ENCODE measurements at places on chromosomes 16 and 17. TPM values are rescaled to one million over a fixed set of nuclear protein-coding genes. Genes with fewer than 3 reads are reported as not detected.

KRTAP4-3 gene
- not detected for total RNA-seq

TNP2 gene
- not detected for total RNA-seq

DLG4 gene
- total RNA-seq, result 17.3 TPM

NEUROD2 gene
- not detected for total RNA-seq

DNA sequence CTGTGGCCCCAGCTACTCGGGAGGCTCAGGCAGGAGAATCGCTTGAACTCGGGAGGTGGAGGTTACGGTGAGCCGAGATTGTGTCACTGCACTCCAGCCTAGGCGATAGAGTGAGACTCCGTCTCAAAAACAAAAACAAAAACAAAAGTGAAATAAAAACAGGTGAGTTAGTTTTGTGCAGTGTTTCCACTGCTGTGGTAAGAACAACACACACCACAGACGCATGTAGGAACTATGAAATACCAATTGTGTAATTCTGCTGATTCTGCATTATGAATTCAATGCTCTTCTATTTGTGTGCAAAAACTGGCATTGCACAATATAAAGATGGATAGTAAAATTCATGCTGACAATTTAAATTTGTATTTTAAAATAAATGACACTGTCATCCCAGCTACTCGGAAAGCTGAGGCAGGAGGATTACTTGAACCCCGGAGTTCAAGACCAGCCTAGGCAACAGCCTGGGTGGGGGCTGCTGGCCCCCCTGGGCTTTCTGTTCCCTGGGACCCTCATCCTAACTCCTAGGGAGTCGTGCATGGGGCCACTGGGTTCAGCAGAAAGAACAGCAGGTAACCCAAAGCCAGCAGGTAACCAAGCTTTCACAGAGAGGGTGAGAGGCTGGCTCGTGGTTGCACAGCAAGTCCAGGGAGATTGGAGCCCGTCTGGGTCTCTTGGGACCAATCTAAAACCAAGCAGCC, 10.6 kb upstream of the RHBDF2 start:
- DNase-seq, result no peak

DNA sequence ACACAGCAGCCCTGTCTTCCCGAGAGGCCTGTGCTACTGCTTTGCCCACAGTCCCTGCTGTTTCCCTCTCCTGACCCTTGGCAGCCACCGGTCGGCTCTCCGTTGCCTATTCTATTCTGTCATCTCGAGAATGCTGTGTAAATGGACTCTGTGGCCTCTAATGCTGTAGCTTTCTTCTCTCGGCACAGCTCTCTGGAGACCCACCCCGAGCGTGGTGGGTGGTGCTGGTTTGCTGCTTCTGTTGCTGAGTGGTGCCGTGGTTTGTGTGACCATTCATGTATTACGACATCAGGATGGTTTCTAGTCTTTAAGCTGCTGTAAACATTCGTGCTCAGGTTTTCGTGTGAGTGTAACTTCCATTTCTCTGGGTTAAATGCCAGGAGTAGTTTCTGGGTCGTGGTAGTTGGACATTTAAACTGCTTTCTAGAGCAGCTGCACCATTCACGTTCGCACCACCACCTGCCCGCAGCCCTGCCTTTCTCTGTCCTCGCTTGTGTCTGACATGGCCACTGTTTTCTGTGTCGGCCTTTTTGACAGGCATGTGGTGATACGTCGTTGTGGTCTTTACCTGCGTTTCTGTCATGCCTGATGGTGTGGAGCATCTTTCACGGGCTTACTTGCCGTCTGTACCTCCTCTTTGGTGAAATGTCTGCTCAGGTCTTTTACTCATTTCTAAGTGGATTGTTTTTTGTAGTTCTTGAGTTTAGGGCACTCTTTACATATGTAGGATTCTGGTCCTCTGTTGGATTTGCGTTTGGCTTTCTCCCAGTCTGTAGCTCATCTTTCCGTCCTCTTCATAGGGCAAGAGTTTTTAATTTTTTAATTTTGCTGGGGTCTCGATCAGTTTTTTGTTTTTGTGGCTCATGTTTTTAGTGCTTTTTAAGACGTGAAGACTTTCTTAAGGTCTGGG, 47.7 kb upstream of the ZNF750 start:
- peak; percentile 7 for DNase-seq

- no peak for DNase-seq
Observed at GRCh38 chr17:35627417-35627816, 40.3 kb downstream of the AP2B1 start.

- DNase-seq, result no peak
Observed at GRCh38 chr16:76276745-76277438, at the start of gene CNTNAP4. CNTNAP4 (plus strand) TSS chr16:76277401; CDS start chr16:76277663, 262 bp downstream.
